ENCODE measurements at places on chromosomes 13 and 19. TPM values are rescaled to one million over a fixed set of nuclear protein-coding genes. Genes with fewer than 3 reads are reported as not detected.

- no peak for DNase-seq
Observed at GRCh38 chr19:7196763-7197118, 97.5 kb downstream of the INSR start.

DNA sequence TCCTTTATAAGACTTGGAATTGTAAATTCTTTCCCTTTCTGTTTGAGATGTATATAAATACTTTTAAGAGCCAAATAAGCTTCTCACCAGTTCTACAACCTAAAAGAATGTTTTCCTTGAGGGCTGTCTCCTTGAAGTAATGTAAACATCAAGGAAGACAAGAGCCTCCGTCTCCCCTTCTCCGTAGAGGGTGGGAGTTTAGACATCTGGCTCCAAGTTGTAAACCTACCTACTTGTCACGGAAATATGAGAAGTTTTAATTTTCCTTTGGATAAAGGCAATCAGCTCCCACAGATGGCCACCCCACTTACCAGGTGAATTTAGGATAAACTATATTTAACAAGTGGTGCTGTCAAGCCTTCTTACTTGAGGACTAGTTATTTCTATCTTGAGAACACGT lies 237.9 kb downstream of the NALCN start:
- no peak for DNase-seq

- DNase-seq = no peak
Observed at GRCh38 chr19:4136680-4137088, 12.8 kb upstream of the MAP2K2 start.

DNA sequence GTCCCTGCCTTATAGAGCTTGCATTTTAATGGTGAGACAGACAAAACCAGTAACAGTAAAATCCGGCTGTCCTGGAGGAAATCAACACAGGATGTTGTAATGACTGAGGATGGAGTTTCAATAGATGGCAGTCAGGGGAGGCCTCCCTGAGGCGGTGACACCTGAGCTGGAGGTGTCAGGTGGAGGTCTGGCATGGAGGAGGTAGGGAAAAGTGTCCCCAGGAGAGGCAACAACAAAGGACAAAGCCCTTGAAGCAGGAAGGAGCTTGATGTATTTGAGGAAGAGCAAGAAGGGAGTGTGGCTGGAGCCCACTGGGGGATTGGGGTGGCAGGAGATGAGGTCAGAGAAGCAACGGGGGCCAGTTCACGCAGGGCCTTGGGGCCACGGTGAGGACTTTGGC lies 7.8 kb downstream of the GRIN2D start:
- no peak for DNase-seq

- DNase-seq = no peak
Observed at GRCh38 chr13:22979952-22980351, 200.8 kb upstream of the SGCG start.

DNA sequence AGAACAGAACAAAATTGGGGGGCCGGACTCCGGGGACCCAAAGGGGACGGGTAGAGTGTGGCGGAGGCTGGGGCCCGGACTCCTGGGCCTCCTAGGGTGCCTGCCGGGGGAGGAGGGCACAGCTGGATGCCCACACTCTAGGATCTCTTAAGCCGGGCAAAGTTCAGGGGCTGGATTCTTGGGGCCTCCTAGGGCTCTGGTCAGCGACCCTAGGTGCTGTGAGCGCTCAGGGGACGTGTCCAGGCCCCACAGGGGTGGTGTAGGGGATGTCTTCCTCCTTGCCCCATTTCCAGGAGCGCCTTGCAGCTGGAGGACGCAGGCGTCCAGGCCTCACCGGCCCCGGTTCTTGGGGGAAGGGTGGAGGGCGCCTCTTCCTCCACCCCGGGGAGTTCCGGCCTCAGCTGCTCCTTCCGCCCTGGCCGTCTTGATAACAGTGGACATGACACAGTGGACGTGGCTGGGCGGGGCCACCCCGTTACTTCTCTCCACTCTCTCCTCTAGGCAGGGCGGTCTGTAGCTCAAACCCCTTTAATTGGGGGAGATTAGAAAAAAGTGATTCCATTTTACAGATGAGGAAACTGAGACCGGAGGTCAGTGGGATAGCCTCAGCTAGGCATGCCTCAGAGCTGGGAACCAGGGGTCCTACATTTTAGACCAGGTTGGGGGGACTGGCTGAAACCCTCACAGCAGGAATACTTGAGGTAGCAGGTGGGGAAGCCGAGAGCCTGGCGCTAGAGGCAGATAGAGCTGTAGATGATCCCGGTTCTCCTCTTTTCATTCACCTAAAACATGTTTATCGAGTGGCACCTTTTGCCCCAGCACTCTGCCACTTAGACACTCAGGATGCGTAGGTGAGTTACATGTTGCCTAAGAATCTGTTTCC lies 705 bp downstream of the STXBP2 start:
- no peak for DNase-seq

GRCh38 chr13:46340631-46341111 lies 46.4 kb downstream of the RUBCNL start:
- no peak for DNase-seq

DNA sequence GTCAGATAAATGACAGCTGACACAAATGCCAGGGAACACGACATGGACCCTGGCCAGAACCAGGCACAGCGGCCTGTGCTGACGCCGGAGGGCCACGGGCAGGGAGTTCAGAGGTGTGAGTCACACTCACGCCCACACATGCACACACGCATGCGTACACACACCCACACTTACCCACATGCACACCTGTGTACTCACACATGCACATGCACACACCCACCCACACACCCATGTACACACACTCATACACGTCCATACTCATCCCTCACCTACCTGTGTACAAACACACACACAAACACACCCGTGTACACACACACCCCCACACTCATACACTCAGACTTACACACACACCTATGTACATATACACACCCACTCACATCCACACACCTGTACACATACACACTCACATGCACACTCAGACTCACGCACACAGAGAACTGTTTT lies 40.4 kb downstream of the MLLT1 start:
- no peak for DNase-seq

PALM3 gene
- polyA plus RNA-seq = 0.17 TPM

SPACA4 gene
- not detected for polyA plus RNA-seq
